ENCODE measurements at places on chromosomes 4 and X.

GRCh38 chr4:2417765-2418649 lies at the start of gene ZFYVE28:
Gene ZFYVE28 (minus strand): TSS chr4:2418645. CDS start chr4:2418323, 322 bp downstream.
- no peak for DNase-seq

DNA sequence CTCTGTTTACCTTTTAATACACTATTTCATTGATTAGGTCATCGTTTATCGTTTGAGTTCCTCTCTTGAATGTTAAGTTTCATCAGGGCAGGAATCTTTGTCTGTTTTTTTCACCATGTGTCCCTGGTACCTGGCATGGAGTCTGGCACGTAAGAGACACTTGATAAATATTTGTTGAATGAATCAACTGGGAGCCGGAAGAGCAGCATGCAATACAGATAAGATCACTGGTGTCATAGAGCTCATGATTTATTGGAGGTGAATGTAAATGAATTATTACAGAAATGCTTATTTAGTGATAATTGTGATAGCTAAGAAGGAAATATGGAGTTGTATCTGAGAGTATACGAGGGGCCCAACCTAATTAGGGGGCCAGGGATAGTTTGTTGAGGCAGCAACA lies 62.8 kb downstream of the UCHL1 start:
- DNase-seq = no peak

DNA sequence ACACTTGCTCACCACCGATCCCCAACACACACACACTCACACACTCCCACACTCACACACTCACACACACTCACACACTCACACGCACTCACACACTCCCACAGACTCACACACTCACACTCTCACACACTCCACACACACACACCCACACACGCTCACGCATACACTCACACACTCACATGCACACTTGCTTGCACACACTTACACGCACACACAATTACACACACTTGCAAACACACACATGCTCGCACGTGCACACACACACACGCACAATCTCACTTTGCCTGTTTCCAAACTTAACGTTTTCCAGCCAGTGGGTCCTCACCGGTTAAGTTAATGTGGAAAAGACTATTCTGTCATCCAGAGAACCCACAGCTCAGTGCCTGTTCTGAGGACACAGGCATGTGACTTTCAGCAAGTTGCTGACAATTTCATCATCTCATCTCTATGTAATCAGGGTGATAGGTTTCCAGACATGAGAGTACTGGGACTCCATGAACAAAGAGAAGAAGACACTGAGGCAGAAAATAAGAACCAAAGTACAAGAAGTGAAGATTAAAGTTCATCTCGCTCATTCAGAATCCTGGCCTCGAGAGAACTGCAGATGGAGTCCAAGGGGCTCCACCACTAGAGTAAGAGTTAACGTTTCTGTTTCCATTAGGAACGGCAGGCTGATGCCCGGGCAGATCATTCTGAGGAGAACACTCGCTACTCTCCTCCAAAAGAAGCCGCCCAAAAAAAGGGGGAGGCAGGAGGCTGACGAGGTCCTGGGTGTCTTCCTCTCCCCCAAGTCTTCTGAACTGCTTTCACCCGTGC lies 153.2 kb upstream of the FRG1 start:
- DNase-seq = no peak

DNA sequence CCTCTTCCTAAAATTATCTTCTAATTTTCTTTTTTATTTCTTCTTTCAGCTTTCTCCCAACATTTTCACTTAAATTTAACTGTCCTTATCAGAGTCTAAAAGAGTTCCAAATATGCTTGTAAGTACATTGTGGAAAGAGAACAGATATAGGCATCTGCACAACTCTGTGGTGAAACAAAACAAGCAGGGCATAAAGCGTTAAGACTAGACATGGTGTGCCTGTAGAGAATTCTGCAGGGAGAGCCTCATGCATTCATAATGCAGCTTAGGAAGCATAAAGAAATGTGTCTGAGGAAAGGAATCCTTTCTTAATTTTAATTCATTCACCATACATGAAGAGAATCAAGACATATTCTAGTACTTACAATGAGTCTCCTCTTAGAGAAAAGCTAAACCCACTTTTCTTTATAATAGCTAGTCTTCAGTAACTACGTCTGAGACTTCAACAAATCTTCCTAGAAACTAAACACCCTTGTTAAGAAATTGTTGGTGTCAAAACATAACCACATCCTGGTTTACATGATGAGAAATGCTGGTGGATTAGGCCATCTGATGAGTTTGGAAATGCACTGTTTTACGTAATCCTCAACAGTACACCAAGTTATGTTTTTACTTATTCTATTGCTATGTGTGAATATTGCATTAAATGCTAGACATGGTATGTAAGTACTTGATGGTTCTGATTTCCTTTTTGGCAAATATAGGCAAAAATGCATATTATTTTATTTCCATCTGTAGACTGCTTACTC lies 307.8 kb upstream of the GIMD1 start:
- no peak for DNase-seq

DNA sequence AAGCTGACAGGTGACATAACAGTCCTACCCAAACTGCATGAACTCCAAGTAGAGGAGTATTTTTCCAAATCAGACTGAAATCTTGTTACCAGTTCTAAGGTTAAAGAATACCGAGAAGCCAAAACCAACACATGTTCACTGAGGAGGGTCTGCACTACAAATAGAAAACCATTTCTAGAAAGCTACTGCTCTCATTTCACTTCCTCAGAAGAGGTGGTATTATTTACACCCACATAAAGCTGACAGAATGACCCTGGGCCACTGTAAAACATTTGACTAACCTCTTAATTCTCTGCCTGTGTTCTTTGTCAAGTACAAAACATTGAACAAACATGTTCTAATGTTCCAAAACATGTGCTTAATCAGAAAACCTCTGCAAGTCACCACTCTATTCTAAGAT lies 95.8 kb downstream of the IQCM start:
- no peak for DNase-seq

DNA sequence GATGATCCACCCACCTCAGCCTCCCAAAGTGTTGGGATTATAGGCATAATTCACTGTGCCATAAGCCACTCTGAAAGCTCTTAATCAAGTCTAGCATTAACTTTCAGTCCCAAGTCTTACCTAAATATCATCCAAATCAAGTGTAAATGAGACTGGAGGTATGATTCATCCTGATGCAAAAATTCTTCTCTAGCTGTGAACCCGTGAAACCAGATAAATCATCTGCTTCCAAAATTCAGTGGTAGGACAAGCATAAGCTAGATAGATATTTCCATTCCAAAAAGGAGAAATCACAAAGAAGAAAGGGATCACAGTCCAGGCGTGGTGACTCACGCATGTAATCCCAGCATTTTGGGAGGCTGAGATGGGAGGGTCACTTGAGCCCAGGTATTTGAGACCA lies 8.8 kb upstream of the TBC1D25 start:
- DNase-seq = no peak

GRCh38 chr4:5894266-5894665 lies 1.4 kb upstream of the CRMP1 start:
- no peak for DNase-seq

DNA sequence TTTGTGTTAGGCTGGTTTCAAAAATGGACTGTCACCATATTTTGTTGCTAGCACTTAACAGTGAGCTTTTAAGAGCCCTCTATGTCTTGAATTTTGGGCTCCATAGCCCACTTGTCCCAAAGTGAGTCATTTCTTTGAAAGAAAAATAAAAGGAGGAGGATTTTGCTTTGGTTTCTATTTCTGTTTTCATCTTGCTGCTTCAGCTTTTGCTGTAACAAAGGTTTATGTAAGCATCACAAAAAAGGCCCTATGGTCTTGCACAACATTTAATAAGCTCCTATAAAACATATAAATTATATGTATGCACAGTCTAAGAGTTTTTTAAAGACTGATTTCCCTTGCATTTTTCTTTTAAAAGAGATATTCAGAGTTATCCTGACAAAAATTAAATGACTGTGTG lies 105.2 kb downstream of the PHOX2B start:
- no peak for DNase-seq

DNA sequence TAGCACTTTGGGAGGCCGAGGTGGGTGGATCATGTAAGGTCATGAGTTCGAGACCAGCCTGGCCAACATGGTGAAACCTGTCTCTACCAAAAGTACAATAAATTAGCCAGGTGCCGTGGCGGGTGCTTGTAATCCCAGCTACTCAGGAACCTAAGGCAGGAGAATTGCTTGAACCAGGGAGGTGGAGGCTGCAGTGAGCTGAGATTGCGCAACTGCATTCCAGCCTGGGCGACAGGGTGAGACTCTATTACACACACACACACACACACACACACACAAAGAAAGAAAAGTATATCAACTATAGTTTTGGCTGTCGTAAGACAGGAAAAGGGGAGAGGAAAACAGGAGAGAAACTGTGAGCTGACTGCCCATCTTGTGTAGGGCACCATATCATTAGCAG lies 171.7 kb downstream of the ADAMTS3 start:
- DNase-seq = no peak

DNA sequence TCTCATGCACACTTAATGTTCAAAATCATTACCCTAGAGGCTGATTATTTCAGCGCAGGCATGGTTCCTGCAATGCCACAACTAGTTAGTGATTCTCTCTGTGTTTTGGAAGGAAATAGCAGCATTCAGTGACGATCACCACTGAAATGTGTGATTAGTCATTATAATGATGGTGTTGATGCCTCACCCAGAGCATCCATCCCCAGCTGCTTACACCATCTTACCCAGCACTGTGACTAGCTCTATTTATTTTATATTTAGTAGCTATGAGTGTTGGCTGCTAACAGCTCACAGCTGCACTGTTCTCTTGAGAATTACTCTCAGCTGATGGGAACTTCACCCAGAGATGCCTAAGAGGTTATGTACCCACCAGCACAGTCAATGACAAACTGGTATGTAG lies 60.5 kb upstream of the TSPAN7 start:
- no peak for DNase-seq

GRCh38 chrX:83916525-83916924 lies 55.6 kb downstream of the CYLC1 start:
- DNase-seq = no peak

DNA sequence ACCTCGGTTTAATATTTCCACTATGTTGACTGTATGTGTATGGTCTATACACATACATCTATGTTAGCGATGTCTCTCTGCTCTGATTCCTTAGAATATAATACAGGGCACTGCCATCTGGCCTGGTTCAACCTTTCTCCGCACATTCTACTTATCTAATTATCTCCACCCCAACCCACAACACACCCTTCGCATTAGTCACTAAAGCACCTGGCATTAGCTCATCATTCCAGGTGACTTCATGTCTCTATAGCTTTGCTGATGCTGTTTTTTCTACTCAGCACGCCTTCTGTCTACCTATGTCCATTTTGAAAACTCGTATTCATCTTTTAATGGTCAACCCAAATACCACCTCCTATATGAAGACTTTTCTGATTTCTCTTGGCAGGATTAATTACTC lies 425.2 kb upstream of the RASGEF1B start:
- DNase-seq = no peak

DNA sequence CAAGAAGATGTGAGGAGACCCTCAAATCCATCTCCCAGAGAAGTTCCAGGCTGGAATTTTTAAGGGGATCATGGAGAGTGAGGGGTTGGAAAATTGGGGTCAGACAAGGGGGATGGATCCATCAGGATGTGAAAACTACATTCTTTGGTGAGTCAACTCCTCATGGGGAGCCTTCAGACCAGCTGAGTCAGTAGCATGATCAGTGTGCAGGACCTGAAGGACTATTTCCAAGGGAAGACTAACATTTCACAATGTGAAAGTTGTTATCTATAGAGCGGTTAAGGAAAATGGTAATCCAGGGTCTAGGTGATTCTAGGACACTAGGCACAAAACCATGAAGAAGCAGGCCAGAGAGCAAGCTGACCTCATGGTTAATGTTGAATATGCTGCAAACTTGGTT lies 38.6 kb upstream of the CEP135 start:
- no peak for DNase-seq

DNA sequence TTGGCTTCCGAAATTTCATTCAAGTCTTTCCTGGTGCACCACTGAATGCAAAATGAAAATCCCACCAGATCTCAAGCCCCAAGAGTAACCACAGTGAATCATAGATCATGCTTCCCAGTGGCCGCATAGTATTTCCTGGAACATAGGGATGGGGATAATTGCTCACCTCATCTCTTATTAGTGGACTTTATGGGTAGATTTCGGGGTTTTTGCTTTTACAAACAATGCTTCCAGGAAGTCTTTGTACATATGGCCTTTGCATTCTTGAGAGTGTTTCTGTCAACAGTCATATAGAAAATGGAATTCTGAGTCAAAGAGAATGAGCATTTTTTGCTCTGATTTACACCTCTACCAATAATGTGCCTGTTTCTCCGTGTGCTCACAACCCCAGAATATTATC lies 53.4 kb downstream of the PPEF2 start:
- no peak for DNase-seq

DNA sequence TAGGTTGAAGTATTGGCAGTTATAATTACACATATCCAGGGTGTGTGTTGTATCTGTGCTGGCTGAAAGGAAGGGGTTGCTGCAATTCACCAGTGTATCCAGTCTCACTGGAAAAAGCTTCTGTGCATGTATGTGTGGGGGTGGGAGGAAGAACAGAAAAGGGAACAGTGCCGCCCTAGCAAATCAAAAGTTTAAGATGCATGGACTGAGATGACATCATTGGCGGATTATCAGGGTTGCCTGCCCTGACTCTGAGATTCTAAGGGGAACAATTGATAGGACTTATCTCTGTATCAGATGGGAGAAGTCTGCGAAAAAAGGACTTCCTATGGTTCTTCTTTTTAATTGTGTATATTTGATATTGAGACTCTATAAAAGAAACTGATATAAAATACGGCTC lies 3.5 kb downstream of the SLC25A43 start:
- no peak for DNase-seq

- DNase-seq = no peak
Observed at GRCh38 chr4:147739239-147739823, 7.4 kb downstream of the ARHGAP10 start.

GRCh38 chr4:24912252-24913118 lies at the start of gene CCDC149:
Gene CCDC149 (minus strand): TSS chr4:24913042. CDS start chr4:24912864, 178 bp downstream.
- DNase-seq = no peak

- no peak for DNase-seq
Observed at GRCh38 chrX:68676335-68676734, 28.9 kb downstream of the STARD8 start.
